ENCODE measurements at places on chromosomes 7 and 10.

DNA sequence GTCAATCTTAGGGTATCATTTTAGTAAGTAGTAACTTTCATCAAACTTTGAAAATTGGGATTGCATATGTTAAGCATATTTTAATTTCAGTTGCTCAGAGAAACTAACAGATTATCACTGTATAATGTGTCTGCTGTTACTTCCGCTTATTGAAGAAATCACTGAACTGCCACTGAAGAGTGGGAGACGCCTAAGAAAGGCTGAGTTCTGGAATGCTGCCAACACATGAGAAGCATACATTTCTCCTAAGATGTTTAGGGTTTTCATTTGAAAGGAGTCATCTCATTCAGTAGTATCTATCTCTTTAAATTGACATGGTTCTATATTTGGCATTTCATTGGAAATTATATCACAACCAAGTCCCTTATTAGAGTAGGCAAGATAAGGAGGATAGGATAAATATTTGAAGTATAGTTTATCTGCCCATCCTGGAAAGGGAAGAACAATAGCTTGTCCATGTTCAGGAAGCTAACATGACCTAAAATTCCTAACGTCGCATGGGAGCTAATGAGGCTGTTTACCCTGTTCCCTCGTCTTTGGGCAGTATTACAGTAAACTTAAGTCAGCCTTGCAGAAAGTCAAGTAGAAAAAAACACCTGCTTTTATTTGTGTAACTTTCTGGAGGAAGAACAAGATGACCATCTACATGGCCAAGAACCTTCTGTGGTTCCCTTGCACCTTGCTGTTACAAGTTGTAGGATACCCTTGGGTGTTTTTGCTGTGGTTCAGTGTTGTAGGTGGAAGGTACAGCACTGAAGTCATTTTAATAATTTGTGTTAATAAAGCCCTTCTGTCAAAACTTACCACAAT lies 67.3 kb downstream of the NHLRC2 start:
- DNase-seq = no peak

DNA sequence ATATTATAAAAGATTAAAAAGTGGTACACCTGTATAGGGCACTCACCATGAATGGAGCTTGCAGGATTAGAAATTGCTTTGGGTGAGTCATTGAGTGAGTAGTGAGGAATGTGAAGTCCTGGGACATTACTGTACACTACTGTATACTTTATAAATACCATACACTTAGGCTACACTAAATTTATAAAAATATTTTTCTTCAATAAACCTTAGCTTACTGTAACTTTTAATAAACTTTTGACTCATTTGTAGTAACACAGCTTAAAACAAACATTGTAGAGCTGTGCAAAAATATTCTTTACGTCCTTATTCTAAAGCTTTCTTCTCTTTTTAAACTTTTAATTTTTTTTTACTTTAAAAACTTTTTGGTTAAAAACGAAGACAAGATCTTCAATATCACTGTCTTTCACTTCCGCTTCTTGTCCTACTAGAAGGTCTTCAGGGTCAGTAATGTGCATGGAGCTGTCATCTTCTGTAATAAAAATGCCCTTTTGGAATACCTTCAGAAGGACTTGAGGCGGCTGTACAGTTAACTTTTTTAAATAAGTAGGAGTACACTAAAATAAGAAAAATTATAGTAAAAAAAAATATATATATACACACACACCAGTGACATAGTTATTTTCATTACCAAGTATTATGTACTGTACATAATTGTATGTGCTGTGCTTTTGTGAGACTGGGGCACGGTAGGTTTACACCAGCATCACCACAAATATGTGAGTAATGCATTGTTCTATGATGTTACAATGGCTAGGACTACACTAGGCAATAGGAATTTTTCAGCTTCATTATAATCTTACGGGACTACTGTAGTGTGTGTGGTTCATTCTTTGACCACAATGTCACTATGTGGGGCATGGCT lies 3.5 kb downstream of the STK31 start:
- DNase-seq = no peak

DNA sequence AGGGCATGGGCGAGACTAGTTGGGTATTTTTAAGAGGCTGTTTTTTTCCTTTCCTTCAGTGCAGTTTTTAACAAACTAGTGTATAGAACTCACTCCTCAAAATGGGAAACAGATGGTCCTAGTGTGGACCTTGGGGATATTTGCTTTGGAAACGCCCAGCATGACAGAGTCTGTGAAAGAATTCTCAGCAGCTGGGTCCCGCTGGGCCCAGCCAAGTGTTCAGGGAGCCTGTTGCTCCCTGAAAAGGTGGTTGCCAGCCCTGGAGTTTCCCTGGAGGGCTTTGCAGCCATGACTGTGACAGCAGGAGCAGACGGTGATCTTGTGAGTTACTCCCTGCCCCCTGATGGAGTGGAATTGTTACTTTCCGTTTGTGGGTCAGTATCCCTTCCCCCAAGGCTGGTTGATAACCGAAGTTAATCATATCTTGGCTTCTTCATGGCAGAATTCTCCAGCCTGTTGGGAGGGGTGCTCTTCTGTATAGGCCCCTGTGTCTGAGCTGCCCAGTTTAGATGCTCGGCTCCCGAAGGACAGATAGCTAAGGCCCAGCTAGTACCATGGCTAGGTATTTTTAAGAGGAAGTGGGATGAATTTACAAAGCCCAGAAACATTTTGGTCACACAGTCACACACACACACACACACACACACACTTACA lies 278.6 kb upstream of the HABP2 start:
- no peak for DNase-seq

- no peak for DNase-seq
Measured at GRCh38 chr7:66335318-66335717, 130.2 kb downstream of the TPST1 start.

Measured in germinal center (tissue), 1 donor.